ENCODE measurements at places on chromosomes 7 and 10.

- no peak for DNase-seq
Observed at GRCh38 chr10:23918839-23919238, 290.1 kb upstream of the KIAA1217 start.

DNA sequence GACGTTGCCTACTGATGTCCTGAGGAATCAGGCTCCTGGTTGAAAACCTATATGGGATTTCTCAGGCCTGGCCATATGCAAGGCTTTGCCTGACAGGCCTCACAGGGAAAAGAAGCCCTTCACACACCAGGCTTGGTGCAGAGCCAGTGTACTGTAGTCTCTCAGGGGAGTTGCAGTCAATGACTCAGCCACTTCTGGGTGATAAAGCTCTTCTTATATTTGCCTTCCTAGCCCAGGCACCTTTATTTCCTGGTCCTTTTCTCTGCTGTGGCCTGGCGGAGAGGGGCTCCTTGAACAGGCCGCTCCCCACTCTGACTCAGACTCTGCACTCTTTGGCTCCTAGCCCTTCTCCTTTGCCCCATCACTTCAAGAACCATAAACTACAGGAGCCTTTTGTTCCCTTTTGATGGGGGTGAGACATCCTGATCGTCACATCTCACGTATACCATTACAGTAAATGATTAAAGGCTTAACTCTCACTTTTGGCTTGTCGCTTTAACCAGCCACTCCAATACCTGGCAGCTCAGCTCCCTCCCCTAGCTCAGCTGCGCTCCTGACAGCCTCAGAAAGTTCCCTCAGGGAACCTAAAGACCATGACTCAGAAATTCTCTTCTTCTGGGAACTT, 33.5 kb downstream of the DPY19L1 start:
- no peak for DNase-seq

GRCh38 chr7:2062648-2063047, 170.1 kb downstream of the MAD1L1 start:
- DNase-seq, result no peak

DNA sequence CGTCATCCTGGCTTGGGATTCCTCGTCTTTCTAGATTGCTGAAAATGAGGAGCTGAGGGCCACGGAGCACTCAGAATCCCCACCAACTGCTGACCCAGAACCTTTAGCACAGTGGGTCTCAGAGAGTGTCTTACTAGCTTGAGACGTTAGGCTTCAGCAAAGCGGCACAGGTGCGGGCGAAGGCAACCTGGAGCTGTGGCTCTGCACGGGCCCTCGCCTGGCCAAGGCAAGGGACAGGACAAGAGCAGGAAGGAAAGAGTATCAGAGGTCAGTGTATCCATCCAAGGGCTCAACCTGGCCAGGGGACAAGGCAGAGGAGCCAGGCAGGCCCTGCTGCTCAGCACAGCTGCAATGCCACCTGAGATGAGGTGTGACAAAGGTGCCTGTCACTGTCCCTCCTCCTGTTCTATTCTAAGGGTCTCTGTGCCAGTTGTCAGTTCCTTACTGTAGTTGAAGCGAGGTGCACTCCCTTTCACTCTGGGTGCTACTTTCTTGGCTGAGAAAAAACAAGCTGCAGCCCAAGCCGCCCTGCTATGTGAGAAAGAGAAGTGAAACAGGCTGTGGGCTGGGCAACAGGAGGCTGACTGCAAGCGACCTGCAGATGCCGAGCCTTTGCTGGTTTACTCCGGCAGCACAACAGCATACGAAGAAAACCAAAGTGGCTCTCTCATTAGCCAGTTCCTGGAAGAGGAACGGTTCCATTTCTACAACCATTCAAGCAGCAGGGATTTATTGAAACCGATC, 33.3 kb upstream of the KDM7A start:
- peak; percentile 91 for DNase-seq

- DNase-seq, result no peak
Observed at GRCh38 chr7:151109094-151110048, 23.1 kb downstream of the AGAP3 start.

DNA sequence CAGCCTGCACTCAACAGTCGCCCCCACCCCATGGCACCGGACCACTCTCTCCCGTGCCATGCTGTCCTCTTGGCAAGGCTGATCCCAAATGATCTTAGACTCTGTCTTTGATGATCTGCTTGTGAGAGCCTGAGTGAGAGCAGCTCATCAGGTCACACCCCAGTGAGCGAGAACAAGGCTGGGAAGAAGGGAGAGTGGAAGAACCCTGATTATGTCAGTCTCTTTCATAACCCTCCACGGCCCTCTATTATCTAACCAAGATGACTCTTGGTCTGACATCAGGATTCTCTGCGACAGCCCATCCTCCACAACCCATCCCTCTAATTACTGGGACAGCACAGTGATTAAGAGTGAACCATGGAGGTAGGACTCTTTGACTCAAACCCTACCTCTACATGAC, 53.1 kb upstream of the C7orf33 start:
- DNase-seq, result no peak

DNA sequence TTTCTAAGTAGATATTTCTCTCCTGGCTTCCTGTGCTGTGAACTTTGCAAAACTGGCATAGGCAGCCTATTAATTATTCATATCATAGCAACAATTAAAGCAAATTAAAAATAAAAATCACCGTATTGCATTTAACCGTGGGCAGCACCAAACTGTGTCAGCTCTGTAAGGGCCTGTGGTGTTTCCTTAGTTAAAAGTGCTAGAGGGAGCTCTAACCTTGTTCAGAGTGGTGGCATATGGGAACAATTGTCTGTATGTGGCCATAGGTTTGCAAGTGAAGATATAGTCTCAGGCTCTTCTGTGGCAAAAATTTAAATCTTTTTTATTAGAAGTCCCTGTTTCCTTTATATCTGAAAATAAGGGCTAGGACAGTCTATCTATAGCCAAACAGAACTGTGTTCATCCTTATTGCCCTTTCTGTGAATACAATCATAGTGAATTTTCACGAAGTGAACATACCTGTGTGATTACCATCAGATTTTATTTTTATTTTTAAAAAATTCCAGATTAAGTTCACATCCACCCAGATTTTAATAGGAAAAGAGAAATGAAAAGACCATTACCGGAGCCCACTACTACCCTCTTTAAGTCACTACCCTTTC, 92.6 kb downstream of the POLL start:
- peak; percentile 2 for DNase-seq
